ENCODE measurements at places on chromosomes 11 and 22.

DNA sequence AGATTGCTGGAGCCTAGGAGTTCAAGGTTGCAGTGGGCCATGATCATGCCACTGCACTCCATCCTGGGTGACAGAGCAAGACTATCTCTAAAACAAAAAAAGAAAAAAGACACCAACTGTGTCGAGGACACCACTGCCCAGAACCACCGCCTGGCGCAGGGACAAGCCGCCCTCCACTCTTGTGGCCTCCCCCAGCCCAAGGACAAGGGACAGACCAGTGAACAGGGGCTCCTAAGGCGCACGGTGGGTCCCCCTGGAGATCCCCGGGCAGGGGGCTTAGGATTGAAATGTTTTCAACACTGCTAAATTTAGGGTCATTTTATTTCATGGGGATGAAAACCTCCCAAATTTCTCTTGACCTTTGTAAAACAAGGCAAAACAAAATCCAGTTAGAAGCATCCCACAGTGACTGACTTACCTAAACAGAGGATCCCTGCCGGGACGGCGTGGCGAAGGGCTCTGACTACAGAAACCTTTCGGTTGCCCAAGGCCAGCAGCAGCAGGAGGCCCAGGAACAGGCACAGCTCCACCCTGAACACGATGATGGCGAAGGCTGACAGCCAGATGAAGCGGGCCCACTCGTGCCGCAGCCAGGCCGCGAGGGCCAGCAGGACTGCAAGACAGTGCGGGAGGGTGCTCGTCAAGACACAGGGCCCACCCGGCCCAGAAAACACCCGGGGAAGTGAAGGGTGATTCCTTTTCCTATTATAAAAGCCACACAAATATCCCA, 8.6 kb downstream of the ALG12 start:
- DNase-seq: no peak

- DNase-seq: no peak
These were observed 1.9 kb upstream of the IFITM10 start for GRCh38 chr11:1751999-1752906.

DNA sequence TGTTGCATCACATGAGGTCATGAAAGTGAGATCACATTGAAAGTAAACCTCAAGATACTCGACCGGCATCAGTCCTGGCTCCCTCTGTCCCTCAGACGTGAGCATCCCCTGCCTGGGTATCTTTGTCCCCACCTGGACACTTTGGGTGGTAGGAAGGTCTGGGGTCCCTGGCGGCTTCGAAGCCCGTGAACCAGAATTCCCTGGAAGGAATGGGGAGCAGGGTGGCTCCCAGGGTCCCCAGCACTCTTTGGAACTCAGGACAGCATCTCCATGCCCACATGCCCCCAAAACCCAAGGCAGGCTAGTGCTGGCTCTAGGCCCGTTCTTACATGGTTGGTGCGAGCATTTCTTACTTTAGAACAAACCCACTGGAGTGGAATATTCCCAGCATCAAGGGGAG, 7.5 kb downstream of the DERL3 start:
- DNase-seq: no peak

DNA sequence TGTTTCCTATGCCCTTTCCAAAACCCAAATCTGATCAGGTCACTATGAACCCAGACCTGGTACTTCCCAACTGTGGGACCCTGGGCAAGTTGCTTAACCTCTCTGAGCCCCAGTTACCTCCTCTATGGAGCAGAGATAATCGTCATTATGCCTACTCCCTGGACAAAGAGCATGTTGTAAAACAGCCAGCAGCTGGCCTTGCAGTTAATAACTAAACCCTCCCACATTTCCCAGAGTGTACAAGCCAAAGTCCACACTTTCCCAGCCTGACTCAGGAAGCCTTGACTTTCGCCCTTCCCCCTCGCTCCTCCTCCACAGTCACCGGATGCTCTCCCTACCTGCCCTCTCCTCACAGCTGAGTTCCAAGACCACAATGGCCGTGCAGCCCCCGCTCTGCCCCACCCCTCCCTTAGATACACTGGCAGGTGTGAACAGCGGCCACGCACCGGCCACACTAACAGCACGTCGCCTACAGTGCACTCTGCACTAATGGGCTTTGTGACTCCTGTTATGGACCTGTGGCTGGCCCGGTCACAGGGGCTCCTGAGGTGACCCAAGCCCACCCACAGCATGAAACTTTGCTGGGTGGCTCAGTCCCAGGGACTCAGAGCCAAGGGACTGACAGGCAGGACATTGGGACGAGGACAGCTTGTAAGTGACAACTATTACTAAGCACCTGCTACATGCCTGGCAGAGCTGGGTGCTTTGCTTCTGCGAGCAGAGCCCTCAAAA, 15.6 kb upstream of the MFNG start:
- no peak for DNase-seq

GRCh38 chr22:45877651-45878050, 99.3 kb downstream of the WNT7B start:
- no peak for DNase-seq

GRCh38 chr11:131689049-131689925, 318.9 kb downstream of the NTM start:
- no peak for DNase-seq

- DNase-seq: no peak
These were observed 710 bp upstream of the DGCR2 start for GRCh38 chr22:19122752-19123492.

DNA sequence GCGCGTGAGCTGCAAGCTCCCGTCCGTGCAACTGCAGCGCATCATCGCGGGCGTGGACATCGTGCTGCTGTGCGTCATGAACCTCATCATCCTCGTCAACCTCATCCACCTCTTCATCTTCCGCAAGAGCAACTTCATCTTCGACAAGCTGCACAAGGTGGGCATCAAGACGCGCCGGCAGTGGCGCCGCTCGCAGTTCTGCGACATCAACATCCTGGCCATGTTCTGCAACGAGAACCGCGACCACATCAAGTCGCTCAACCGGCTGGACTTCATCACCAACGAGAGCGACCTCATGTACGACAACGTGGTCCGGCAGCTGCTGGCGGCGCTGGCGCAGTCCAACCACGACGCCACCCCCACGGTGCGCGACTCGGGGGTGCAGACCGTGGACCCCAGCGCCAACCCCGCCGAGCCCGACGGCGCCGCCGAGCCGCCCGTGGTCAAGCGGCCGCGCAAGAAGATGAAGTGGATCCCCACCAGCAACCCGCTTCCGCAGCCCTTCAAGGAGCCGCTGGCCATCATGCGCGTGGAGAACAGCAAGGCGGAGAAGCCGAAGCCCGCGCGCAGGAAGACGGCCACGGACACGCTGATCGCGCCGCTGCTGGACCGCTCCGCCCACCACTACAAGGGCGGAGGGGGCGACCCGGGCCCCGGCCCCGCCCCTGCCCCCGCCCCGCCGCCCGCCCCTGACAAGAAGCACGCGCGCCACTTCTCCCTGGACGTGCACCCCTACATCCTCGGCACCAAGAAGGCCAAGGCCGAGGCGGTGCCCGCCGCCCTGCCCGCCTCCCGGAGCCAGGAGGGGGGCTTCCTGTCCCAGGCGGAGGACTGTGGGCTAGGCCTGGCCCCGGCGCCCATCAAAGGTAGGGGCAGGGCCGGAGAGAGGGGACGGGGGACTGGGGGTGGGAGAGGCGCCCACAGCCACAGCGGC, 7.3 kb downstream of the PANX2 start:
- no peak for DNase-seq

- DNase-seq: no peak
These were observed 5.9 kb downstream of the TP53AIP1 start for GRCh38 chr11:128936606-128937251.

GRCh38 chr11:112177589-112177988, 2.3 kb downstream of the BCO2 start:
- no peak for DNase-seq

- DNase-seq: no peak
These were observed 52.4 kb downstream of the KCNC1 start for GRCh38 chr11:17786824-17787525.

- DNase-seq: no peak
These were observed 549.1 kb downstream of the MN1 start for GRCh38 chr22:27252282-27253049.

- no peak for DNase-seq
These were observed 52.8 kb downstream of the USP35 start for GRCh38 chr11:78241475-78241874.

DNA sequence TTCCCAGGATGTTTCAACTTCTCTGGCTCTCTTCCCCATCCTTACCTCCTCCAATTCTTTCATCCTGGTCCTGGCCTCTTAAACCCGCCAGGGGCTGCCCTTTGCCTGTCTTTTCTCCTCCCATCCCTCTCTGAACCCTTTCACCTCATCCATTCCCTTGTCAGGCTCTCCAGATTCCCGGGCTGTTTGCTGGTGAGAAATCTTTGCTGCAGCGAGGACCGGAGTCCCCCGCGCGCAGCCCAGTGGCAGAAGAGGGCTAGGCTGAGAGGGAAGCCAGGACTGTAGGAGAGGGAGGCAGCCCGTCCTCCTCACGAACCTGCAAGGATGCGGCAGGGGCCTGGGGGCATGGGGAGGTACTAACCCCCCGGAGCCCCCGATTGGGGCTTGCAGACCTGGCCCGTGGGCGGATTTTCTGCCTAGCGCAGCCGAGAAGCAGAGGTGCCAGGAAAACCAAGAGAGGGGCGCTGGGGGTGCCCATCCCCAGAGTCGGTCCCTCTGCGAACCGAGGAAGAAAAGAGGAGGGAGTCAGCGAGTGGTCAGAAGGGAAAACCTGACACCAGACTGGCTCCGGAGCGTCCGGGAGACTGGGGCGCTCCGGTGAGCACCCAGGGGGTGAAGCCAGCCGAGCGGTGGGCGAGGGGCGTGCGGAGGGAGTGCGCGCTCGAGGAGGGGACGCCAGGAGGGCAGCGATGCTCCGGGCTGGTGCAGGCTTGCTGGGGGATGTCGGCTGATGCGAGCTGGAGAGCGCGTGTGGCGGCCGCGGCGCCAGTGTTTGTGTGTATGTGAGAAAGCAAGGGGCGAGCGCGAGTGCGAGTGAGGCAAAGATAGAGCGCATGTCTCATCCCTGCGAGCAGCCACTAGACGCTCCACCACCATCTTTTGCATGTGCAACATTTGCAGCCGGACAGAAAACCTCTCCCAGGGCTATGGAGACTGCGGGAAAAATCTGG, at the start of gene GRIA4:
TSS of gene GRIA4 (plus strand) at position 242 of the 950 bp plus-strand sequence. CDS start 925 bp downstream, outside the sequence.
- DNase-seq: no peak

- DNase-seq: no peak
These were observed 46.9 kb upstream of the SYT9 start for GRCh38 chr11:7204778-7205177.

GRCh38 chr22:23113847-23114720, 27.7 kb downstream of the RSPH14 start:
- DNase-seq: no peak

DNA sequence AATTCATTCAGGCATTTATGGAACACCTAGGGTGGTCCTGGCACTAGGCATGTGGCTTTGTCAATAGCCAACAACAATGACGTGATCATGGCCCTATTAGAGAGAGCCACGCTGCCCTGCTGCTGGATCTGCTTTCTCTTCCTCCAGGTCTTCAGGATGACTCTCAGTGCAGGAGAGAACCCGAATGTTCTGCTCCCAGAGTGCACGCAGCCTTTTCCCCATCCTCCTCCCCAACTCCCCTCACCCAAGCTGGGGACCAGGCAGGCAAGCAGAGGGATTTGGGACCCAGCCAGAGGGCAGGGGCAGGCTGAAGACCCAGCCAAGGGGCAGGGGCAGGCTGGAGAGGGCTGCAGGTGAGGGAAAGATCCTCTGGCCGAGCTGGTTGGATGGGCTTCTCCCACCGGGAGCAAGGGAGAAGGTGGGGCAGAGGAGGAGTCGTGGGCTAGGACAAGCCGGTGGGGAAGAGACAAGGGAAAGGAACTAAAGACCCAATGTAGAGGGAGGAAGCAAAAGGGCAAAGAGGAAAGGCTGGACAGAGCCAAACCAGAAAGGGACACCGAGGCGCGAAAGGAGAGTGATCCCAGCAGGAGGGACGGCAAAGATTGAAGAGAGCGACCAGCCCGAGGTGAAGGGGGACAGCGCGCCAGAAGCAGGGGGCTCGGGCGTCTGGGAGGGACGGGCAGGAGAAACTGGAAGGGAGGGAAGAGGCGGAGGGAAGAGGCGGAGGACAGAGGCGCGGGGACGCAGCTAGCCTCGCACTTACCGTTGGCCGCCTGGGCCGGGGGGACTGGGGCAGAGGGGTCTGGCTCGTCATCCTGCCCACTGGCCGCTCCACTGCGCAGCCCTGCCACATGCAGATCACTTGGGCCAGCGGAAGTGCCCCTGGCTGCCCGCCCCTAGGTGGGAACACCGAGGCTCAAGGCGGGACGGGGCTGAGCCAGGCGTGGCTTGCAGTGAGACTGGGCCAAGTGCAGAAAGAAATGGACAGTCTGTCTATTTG, at the start of gene KCTD14:
TSS of gene KCTD14 (minus strand) at position 880 of the 1,000 bp plus-strand sequence. CDS start at position 853, 27 bp downstream.
- DNase-seq: no peak

DNA sequence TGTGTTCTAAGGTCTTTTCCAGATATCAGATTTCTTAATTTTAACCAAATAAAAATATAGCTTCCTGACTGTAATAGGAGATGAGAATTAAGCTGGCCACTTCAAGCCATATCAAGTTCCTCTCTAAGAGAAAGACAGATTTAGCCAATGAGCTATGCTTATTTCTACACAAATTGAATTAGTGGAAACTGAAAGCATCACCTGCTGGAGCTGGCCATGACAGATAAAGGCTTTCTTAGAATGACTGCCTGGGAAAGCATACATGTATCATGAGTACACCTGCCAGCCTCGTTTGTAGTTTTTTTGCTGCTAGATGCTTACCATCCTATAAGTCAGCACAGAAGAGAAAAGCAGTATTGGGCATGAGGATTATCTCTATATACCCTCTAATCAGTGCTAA, 53.5 kb upstream of the DBX1 start:
- no peak for DNase-seq

GRCh38 chr11:36010010-36010740, 66.3 kb downstream of the LDLRAD3 start:
- no peak for DNase-seq

- no peak for DNase-seq
These were observed 51.3 kb downstream of the IGLL5 start for GRCh38 chr22:22938672-22939587.

- no peak for DNase-seq
These were observed 30.9 kb upstream of the CACNG2 start for GRCh38 chr22:36734171-36735058.

DNA sequence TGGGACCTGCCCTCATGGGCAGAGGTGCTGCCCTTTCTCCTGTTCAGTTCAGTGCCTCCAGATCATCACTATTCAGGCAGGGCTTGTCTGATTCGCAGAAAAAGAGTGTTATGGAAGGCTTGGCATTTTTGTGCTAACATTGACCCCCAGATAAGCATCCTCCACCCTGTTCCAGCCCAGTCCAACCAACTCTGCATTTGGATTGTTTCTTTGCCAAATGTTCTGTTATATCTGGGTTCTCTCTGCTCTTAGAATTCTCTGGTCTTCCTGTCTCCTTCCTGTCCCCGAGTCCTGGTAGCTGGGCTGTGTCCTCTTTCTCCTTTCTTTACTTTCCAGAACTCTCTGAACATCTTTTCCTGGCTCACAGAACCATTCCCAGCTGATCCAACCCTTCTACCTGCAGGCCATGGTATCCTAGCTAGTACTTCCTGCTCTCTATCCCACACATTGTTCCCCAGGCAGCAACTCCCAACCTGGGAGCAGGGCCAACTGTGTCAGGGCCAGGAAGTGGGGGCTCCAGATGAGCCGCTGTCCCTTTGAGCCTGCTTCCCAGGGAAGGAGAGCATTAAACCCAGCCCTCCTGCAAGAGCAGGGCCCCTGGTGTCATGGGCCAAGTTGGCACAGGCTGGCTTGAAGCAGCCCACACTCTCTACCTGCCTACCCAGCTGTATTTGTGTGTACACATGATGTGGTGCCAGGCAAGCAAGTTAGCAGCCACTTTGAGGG, 280.7 kb upstream of the CADM1 start:
- DNase-seq: no peak

GRCh38 chr11:67194096-67194495, 72.2 kb upstream of the GRK2 start:
- no peak for DNase-seq

All from CD4-positive, alpha-beta T cell treated with Interleukin-4 for 4 hours (primary cell).